Caudate nucleus (tissue), 63 donors: ENCODE measurements at places on chromosomes 1 and 21.
A peak's percentile ranks its signal among the peaks of the same experiment; 100 is the strongest.

DNA sequence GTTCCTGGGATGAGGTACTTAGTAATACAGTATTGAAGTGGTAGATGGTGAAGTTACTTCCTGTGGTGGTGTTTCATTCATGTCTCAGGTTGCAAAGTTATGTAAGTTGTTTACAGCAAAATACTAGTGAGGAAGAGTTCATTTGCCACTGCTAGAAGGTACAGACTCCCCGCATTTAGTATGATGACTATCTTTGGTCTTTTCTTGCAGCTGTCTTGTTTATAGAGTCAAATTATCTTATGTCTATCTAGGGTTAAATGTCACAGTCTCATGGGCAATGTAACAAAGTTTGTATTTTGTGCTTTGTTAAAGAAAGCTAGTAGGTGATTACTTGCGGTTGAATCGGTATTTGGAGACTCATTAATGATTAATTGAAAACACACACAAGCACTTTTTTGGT, 50.2 kb downstream of the LRRC8D start:
- DNase-seq = no peak

DNA sequence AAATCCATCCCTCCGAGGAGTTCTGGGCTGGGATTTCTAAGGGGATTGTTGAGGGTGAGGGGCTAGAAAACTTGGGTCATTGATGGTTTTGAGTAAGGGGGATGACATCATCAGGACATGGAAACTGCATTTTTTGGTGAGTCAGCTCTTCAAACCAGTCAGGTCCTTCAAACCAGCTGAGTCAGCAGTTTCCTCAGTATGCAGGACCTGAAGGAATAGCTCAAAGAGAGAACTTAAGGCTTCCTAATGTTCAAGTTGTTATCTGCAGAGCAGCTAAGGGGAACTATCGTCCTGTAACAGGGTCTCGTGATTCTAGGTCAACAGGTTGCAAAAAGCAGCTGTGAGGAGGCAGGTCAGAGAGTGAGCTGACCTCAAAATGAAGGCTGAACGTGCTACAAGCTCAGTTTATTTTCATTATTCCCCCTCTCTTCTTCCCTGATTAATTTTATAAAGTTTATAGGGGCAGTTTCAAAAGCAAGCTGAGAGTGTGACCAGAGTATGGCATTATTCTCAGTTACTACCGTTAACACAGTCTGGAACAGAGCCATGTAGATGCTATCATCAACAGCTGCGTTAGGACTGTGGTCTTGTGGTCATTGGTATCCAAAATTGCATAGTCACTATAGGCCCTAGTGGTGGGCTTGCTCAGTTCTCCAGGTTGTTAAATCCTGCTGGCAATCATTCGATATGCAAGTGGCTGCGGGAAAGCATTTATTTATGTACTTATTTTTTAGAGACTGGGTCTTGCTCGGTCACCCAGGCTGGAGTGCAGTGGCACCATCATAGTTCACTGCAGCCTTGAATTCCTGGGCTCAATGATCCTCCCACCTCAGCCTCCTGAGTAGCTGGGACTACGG, 10.7 kb upstream of the SDC3 start:
- DNase-seq = no peak

DNA sequence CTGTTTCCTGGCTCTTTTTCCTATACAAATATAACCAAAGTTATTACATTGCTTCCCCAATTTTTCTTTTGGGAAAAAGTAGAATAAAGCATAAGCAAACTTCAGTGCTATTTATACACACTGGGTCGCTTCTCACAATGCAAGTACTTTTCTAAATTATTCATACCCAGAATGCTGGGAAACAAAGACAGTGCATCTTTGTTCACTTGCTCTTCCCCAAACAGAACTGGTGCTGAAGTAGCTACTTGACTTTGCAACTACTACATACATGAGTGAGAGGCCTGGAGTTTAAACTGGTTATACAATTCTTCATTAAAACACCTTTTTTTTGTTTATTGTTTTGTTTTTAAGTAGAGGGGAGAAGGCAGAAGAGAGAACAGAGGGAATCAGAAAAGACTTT, 40.2 kb downstream of the STX6 start:
- peak; percentile 13 for DNase-seq

DNA sequence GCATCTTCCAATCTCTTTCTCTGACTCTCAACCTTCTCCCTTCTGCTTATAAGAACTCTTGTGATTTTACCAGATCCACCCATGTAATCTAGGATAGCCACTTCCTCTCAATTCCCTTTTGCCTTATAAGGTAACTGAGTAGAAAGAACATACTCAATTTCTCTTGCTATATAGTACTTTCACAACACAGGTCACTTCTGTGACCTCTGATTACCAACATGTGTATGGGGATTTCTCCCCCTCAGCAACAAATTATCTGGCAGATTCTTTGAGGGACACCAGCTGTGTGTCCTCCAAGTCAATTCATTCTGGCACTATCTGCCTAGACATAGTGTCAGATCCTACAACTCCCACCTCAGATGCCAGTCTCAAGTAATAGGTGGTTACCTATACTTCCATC, 62.5 kb downstream of the IL23R start:
- DNase-seq = no peak

DNA sequence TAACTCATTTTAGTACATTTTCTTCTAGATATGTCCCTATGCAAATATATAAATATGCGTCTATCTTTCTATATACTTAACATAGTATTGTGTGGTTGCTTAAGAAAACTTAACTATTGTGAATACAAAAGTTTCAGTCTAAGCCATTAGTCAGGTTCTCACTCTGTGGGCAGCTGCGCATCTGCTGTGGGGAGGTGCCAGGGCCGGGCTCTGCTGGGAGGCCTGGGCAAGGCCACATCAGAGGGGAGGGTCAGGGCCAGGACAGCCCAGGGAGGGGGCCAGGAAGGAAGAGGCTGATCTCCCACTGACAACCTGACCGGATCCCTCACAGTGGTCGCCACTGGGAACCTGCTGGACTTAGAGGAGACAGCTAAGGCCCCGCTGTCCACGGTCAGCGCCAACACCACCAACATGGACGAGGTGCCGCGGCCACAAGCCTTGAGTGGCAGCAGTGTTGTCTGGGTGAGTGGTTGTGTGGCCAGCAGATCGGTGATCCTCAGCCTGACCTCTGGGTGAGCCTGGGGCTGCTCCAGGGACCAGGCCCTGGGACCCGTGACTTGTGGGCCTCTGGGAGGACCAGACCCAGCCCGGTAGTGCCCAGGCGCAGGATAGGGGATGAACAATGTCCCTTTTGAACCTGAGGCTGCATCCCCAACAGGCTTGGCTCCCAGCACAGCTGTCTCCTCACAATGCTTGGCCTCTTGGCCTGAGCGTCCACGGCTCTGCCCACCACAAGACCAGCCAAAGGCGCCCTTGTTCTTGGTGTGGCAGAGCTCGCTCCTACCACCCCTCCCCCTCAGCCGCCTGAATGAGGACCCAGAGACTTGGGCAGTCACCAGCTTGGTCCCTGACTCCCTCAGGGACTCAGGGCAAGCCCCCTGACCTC, 20.2 kb downstream of the LDLRAP1 start:
- no peak for DNase-seq

DNA sequence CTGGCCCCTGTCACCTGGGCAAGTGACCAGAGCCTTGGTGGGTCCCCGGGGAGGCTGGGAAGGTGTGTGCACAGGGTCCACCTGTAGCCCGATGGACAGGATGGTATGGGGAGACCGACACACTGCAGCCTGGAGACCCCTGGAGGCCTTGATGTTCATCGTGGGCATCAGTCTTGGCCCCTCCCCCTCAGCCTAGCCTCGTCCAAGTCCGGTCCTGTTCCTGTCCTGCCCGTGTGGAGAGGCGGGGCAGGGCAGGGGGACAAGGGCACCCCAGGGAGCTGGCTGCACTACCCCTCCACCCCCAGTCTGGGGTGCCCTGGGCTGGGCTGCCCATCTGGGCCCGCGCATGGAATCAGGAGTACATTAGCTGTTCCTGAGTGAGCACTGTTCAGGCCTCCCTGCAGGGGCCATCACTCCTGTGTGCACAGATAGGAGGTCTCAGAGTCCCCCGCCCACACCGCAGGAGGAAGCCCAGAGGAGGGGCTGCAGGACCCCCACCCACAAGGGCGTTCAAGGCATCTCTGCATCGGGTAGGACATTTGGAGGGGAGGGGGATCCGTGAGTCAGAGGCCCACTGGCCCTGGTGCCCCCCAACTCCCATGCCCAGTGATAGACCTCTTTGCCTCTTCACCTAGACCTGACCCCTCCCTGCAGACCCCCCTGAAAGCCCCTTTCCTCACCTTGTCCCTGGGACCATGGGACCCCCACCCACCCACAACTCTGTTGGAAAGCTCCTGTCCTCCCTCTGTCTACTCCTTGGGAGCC, 63.2 kb downstream of the WNT9A start:
- DNase-seq = no peak

- DNase-seq = no peak
Observed at GRCh38 chr1:238982736-238983135, 403.6 kb upstream of the CHRM3 start.

DNA sequence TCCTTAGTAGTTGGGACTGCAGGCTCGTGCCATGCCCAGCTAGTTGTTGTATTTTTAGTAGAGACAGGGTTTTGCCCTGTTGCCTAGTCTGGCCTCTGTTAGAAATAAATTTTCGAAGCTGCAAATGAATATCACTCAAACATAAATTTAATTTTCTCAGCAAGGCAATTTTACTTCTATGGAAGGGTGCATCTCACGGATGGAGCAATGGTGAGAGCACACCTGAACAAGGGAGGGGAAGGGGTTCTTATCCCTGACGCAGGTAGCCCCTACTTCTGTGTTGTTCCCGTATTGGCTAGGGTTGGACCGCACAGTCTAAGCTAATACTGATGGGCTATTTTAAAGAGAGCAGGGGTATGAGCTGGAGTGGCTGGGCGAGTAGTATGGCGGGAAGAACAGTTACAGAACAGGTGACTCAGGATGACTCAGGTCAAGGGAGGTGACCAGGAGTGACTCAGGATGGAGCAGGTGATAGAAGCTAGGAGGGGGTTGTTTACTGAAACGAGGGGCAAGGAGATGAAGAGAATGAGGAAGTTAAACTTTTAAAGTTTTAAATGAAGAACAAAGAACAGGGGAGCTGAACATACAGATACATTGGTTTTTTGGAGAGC, 7.5 kb downstream of the MDM4 start:
- DNase-seq = no peak

GRCh38 chr1:58815686-58816071, 31.8 kb upstream of the JUN start:
- DNase-seq = no peak

DNA sequence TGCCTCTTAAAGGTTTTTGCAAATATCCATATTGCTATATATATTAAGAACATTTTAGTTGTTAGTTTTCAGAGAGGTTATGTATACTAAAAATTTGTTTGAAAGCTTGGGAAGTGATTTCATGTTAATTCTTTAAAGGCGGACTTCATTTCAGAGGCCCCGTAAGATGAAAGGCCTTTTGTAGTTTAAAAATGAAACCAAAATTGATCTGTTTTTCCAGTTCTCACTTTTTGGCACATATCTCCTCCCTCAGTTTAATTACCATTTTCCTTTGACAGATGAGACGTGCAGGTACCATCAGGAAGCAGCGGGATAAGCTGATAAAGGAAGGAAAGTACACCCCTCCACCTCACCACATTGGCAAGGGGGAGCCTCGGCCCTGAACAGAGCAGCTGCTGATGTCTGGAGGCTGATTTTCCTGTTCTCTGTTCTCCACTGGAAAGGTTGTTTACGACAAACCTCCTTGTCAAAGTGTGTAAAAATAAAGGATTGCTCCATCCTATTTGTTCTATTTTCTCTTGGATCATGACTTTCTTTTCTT, 8.0 kb downstream of the NDUFS5 start:
- DNase-seq = no peak

- no peak for DNase-seq
Observed at GRCh38 chr1:213135572-213135971, 84.5 kb downstream of the RPS6KC1 start.

DNA sequence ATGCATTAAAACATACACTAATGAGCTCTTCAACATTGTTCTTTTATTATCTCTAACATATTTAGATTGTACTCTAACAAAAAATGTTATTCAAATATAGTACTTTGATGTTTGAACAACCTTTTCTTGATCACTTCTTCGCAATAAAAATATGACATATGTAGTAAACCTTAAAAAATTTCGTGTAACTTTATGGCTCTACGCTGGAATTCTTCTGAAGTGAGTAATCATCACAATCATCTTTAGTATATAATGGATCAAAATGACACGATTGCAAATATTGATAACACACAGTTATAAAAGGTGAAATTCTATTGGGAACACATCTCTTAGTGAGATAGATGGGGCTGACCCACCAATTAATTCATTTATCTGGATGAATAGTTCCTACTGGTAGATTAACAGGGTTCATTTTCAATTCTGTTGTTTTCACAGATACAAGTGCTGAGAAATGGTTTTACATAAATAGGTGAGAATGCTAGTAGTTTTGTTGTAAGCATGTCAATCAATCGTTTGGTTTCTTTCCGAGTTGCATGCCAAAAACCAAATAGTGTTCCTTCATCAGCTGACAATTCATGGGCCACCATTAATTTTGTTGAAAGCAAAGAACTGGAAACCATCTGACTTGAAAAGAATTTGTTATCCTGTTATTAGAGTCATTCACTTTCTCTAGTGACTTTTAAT, 1.5 kb upstream of the ZMPSTE24 start:
- no peak for DNase-seq

GRCh38 chr1:198741744-198742143, 102.9 kb downstream of the PTPRC start:
- no peak for DNase-seq

GRCh38 chr1:95286479-95286878, 52.5 kb downstream of the RWDD3 start:
- DNase-seq = no peak

DNA sequence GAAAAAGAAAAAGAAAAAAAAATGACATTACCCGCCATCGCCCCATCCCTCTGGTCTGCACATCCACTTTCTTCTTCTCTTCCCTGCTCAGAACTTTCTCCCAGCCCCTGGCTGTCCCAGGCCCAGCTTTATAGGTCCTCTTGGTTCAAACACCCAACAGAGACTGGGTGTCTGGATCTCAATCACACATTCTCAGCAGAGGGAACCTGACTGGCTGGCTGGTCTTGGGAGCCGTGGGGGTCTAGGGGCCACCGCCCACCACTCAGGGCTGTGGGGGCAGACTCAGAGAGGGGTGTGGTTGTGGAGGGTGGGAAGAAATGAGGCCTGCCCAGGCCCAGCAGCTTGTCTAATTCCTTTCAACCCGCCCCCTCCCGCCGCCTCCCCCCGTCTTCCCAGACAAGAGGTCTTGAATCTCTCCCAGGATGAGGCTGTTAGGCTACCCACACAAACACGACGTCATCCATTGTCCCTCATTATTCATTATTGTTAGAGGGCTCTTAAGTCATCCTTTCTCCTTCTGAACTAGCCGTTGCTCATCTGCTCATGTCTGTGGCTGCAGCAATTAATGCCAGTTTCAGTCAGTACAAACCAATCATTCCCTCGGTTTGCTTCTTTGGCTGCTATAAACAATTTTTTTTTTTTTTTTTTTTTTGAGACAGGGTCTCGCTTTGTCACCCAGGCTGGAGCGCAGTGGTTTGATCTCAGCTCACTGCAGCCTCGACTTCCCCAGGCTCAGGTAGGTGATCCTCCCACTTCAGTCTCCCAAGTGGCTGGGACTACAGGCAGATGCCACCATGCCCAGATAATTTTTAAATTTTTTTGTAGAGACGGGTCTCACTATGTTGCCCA, 40.6 kb upstream of the CLIC4 start:
- DNase-seq = peak; percentile 52
